ENCODE measurements at places on chromosomes 12 and 14. TPM values are rescaled to one million over a fixed set of nuclear protein-coding genes. Genes with fewer than 3 reads are reported as not detected.

The NKX2-1 gene
- not detected for polyA plus RNA-seq

The SERPINA10 gene
- polyA plus RNA-seq: not detected

The FBXW8 gene
- 16.3 TPM for polyA plus RNA-seq

The MAP3K9 gene
- 0.19 TPM for polyA plus RNA-seq

The TAS2R10 gene
- polyA plus RNA-seq: 0.50 TPM

The SYNDIG1L gene
- not detected for polyA plus RNA-seq

The CLEC4D gene
- polyA plus RNA-seq: not detected

The L2HGDH gene
- polyA plus RNA-seq: 6.7 TPM

- DNase-seq: no peak
Measured at GRCh38 chr14:52338051-52338681, 24.1 kb downstream of the PTGER2 start.

DNA sequence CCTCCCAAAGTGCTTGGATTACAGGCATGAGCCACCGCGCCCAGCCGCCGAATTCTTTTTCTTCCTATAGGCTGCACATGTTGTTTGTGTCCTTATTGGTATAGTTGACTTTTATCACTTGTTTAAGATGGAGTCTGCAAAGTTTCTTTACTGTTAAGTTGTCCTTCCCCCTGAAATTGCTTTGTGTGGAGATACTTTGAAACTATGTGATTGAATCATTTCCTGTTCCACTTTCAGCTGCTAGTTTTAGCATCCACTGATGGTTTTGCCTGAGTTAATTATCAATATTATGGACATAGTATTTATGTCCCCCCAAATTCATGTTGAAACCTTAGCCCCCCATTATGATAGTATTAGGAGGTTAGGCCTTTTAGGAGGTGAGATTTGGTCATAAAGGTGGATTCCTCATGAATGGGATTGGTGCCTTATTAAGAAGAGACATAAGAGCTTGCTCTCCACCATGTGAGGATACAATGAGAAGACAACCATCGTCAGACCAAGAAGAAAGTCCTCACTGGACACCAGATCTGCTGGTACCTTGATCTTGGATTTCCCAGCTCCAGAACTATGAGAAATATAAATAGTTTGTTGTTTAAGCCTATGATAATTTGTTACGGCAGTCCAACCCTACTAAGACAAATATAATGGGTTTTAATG is 34.9 kb downstream of the PPHLN1 start:
- no peak for DNase-seq

- DNase-seq: no peak
Measured at GRCh38 chr12:9674226-9674590, 4.7 kb downstream of the CLEC2D start.

DNA sequence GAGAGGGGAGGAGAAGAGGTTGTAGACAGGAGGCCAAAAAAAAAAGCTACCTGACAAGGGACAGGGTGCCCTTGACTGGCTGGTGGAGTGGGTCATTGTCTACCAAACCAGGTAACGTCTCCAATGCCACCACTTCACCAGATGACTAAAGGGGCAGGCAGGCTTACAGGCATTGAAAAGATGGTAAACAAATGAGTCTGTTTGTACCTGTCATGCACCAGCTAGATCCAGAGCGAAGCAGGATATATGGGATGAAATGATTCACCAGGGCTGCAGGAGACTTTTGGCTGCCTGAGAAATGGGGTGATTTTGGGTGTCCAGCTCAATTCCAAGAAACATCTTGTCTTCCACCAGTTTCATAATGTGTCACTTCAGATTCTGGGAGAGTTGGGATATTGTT is 4.0 kb downstream of the C12orf54 start:
- no peak for DNase-seq

DNA sequence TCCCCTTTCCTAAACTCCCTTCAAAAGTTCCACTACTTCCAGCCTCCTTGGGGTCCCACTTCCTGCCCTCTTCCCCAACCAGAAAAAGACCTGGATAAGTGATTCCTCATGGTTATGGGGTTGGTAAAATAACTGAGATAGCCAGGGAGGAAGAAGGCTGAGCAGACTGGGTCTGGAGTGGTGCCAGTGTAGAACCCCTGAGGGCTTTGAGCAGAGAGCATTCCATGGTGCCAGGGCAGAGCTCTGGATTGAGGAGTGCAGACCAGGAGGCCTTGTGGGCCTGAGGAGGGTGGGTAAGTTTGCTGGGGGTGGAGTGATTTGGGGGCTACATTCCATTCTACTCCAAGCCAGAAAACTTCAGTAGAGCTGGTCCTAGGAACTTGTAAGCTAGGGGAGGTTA is 9.5 kb upstream of the CISTR start:
- DNase-seq: no peak

DNA sequence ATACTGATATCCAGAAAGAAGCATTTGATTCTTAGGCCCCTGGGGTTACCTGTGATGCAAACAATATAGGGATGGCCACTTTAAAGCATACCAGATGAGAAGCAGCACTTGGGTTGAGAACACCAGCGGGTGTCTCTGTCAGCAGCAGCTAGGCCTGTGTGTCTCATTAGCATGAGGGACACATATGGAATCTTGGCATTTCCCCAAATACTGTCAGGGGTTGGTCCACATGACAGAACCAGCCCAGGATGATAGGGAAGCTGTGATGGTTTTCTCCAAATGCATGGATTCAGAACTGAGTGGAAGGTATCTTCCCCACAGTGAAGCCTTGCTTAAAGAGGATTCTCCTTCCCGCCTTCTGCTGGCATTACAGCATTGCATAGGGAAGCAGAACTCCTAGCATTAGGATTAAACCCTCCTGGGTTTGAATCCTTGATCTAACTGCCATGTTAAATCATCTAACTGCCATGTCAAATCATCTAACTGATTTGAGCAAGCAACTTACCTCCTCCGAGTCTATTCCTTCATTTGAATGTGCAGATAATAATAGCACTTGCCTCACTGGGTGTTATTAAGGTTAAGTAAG is 111.5 kb upstream of the WSCD2 start:
- DNase-seq: no peak

DNA sequence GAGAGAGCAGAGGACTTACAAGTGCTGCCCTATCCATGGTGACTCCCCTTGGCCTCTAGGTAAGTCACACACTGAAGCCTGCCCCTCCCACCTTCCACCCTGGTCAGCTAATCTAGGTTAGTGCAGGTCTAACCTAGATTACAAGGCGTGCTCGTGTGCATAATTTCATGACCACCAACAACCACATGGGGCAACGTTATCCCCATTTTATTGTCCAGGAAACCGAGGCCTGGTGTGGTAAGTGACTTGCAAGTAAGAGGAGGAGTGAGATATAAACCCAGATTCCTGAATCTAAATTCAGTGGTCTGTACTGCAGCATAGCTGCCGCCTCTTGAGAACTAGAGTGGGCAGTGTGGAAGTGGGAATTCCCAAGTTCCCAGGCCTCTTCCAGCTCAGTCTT is 171.1 kb downstream of the DAD1 start:
- no peak for DNase-seq

GRCh38 chr14:31921721-31922120 is 155.4 kb upstream of the ARHGAP5 start:
- no peak for DNase-seq

- DNase-seq: no peak
Measured at GRCh38 chr12:18567787-18568186, 170.0 kb downstream of the PLCZ1 start.

GRCh38 chr12:2259369-2259768 is 206.6 kb downstream of the CACNA1C start:
- no peak for DNase-seq

DNA sequence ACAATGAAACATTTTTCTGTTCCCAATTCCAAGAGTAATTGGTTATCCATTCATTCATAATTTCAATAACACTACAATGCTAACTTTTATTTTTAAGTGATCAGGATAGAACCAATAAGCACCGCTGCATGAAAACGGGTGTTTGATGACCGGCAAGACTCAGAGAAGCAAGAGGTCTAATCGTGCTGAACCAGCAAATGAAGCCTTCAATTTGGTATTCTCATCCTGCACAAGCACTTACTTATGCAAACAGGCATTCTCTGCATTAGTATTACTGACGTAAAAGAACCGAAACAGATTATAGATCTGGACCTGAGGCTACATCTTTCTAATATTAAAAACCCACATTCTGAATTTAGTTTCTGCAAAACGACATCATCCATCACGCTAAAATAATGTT is 67.7 kb downstream of the RBM19 start:
- no peak for DNase-seq

DNA sequence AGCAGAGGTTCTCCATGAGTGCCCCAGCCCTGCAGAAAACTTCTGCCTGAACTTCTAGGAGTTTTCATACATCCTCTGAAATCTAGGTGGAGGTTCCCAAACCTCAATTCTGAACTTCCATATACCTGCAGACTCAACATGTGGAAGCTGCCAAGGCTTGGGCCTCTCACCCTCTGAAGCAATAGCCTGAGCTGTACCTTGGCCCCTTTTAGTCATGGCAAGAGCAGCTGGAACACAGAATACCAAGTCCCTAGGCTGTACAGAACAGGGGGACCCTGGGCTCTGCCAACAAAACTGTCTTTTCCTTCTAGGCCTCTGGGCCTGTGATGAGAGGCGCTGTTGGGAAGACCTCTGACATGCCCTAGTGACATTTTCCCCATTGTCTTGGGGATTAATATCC is 494.3 kb upstream of the FOXG1 start:
- no peak for DNase-seq

DNA sequence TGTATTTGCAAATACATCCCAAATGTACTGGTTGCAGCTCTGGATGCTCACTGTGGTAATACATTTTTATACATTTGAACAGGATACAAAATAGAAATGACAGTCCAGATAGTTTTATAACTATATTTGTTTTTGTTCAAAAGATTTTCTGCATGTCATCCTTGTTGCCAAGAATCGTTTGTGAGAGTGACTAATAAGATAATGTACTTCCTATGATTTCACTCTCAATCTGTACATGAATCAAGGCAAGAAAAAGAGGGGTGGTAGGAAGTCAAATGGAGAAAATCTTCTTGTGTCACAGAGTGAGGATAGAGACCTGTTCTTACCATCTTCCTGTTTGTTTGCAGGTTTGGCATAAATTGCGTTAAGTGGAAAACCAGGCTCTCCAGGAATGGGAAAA is 13.9 kb downstream of the ARPC3 start:
- no peak for DNase-seq

- no peak for DNase-seq
Measured at GRCh38 chr14:65336191-65336591, 76.3 kb upstream of the FUT8 start.

DNA sequence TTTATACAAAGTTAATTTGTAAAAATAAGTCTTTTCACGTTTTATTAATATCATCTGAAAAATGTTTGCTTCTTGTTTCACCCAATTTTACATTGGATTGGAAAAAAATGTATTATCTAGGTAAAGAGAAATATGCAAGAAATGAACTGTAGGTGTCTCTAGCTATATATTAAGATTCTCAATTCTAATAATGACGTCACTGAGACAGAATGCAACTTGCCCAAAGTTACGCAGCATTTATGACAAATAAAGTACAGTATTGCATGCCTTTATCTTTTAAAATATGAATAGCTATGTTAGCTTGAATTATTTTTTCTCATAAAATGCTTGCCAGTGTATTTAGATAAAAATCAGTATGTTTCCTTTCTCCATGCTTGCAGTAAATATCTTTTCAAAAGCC is 728.8 kb downstream of the RERGL start:
- no peak for DNase-seq

DNA sequence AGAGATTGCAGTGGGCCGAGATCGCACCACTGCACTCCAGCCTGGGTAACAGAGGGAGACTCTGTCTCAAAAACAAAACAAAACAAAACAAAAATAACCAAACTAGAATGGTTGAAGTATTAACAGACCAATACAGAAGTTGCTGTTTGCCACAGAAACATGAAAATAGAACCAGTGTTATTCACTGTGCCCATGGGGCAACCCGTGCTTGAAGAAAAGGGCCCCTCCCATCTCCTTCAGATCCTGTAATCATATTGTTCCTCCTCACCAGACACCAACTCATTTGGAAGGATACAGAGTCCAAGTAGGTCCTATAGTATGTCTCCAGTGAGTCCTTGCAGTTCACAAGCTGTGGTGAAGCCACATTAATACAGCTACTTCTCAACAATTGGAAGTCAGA is 30.9 kb downstream of the SLC35F4 start:
- DNase-seq: no peak

DNA sequence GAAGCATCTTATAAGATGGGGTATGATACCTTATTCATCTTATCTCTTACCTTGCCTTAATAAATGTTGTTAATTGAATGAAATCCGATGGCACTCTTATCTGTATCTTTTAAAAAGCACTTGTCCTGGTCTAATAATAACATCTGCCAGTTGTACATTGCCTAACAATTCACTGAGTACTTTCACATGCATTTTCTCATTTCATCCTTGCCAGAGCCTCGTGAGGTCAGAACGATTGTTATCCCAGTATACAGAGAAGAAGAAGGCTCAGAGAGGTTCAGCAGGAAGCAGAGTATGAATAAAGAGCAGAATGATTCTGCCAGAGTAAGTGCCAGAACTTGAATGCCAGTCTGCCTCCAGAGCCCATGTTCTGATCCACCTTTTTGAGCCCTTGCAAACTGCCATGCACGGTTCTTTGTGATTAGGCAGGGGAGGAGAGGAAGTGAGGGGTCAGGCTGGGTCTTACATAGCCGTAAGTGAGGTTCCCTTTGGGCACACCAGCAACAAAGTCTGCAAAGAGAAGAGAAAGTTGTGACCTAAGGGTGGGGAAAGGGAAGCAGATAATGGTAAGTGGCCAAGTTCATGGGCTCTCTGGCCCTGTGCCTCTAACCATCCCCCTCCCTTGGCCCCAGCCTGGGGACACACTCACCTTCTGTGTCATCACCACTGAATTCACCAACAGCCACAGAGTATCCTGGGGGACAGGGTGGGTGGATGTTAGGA is 11.7 kb downstream of the ITGA5 start:
- DNase-seq: no peak
